ENCODE measurements at places on chromosomes 1 and 21.

- no peak for DNase-seq
Measured at GRCh38 chr1:68506386-68506785, 9.5 kb upstream of the DEPDC1 start.

DNA sequence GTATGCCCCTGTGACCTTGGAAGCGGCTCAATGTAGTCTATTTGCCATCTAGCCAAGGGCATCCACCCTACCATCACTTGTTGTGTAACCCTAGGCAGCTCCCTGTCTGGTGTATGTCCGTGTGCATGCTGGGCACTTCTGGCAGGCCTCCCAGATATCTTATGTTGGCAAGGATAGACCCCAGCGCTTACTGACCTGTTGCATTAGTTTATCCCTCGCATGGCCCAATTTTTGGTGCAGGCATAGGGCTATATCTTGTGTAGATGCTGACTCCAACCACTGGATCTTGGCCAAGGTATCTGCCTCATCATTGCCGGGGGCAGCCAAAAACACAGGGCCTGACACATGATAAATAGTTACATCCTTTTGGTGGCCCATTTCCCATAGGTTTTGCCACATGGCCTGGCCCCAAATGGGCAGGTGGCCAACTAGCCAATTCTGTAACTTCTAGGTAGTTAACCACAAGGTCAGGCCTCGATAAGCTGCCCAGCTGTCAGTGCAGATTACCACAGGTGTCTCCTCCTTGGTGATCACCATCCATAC is 14.0 kb upstream of the TBX19 start:
- DNase-seq: no peak

DNA sequence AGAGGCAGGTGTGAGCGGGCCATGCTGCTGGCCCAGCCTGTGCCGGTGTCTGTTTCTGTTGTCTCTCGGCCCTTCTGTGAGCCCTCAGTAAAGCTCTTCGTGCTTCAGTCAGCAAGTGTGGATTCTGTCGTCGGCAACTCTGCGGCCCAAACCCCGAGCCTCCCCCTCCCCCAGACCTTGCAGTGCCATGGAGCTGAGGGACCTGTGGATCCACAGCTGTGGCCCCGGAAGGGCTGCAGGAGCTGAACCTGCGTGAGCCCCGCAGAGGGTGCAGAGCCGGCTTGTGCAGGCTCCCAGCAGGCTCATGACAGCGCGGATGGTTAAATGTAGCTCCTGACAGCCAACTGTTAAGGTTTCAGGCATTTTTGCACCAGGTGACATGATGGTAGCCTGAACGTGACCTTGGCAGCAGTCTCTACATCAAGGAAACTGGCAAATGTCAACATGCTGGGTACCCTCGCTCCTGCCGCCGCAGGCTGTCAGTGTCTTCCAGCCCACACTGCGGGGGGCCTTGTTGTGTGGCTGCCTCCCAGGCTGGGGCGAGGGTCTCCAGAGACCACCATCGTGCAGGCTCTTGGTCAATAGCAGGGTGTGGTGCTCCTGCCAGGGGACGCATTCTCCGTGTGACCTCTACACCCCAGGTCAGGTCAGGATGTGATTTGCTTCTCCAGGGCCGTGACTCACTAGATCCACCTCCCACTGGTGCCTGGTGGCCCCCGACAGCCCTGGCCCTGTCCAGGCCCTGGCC is 7.0 kb downstream of the LRRC3 start:
- DNase-seq: no peak

DNA sequence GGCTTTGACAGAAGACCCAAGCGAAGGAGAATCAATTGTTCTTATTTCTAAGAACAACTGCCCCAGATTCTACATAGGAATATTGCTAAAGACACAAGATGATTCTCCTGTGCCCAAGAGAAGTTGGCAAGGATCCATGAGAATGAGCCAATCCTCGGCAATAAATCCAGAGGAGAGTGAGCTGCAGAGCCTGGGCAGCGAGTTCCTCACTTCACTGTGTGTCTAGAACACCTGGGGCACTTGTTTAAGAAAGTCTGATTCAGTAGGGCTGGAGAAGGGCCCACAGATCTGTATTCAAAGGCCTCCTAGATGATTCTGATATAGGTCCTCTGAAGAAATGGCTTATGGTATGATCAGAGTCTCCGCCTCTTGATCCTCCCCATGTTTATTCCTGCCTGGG is 31.8 kb downstream of the GADD45A start:
- DNase-seq: no peak

- DNase-seq: no peak
Measured at GRCh38 chr1:185864889-185865517, 130.8 kb downstream of the HMCN1 start.

GRCh38 chr21:31352836-31353235 is 8.8 kb upstream of the TIAM1 start:
- DNase-seq: no peak

GRCh38 chr1:3570066-3570986 is 41.0 kb downstream of the MEGF6 start:
- no peak for DNase-seq

DNA sequence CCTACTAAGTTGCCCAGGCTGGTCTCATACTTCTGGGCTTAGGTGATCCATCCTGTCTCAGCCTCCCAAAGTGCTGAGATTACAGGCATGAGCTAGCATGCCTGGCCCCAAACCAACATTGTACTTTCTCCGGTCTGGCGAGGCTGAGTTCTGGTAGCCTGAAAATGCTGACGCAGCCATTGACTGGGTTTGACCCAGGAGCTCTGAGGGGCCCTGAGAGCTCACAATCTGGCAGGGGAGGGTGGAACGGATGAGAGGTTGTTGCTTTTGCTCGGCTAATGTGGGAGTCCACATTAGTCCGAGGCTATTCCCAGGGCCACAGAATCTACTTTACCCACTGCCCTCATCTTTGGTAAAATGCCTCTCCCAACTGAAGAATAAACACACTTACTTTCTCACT is 35.1 kb upstream of the PARP1 start:
- no peak for DNase-seq

DNA sequence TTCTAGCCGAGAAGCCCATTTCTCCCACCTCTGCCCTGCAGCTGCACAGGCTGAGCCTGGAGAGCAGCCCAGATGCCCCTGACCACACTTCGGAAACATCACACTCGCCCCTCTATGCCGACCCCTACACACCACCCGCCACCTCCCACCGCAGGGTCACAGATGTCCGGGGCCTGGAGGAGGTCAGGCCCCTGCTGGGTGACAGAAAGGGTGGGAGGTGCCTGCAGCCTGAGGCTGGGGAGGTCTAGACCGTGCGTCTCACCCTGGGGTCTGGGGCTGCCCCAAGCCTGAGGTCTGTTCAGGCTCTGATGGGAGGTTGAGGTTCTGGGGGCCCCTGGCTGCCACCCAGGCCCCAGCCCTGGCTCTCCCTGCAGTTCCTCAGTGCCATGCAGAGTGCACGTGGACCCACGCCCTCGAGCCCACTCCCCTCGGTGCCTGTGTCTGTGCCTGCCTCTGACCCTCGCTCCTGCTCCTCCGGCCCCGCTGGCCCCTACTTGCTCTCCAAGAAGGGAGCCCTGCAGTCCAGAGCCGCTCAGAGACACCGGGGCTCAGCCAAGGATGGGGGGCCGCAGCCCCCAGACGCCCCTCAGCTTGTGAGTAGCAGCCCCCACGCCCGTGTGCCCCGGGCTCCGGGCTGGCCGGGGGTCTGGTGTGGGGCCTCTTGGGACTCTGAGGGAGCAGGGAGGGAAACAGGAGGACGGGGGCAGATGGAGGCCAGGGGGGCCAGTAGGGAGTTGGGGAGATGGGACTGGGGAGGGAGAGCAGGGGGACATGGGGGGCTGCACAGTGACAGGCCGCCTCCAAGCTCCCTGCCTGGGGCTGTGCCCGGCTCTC is 7.4 kb downstream of the PLEKHN1 start:
- DNase-seq: no peak

- no peak for DNase-seq
Measured at GRCh38 chr1:3137111-3138100, 68.4 kb downstream of the PRDM16 start.
